ENCODE measurements at places on chromosomes 6 and 20.

GRCh38 chr6:11386726-11387125 is 150.8 kb upstream of the TMEM170B start:
- DNase-seq = no peak

DNA sequence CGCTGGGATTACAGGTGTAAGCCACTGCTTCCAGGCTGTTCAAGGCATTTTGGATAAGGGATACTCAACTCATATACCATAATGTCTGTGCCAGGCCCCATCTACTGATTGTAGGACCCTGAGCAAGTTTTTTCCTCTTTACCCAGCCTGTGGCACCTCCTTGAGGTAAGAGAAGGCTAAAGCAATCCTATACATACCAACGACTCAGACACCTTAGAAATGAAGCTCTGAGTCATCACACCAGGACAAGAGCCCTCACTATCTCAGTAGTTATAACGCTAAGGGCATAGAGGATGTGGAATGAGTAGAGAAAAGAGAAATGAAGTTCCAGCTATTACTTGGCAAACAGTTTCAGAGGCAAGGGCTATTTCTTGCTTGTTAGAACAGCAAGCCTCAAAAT is 16.9 kb downstream of the NDRG3 start:
- DNase-seq = no peak

DNA sequence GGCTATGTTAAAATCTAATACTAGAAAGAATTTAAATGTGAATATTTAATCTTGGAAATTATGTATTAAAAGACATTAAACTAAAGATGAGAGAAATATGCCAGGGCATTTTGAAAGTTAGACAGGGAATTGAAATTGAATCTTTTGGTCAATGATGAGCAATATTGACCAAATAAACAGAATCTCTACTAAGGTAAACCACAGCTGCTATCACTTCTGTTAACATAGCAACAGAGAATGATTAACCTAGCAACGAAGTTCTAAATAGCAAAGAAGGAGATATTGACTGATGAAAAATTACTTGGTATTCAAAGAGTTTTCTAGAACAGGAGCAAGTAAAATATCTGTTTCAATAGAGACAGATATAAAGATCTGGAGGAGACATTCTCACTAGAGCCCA is 45.2 kb upstream of the RSPO3 start:
- no peak for DNase-seq

DNA sequence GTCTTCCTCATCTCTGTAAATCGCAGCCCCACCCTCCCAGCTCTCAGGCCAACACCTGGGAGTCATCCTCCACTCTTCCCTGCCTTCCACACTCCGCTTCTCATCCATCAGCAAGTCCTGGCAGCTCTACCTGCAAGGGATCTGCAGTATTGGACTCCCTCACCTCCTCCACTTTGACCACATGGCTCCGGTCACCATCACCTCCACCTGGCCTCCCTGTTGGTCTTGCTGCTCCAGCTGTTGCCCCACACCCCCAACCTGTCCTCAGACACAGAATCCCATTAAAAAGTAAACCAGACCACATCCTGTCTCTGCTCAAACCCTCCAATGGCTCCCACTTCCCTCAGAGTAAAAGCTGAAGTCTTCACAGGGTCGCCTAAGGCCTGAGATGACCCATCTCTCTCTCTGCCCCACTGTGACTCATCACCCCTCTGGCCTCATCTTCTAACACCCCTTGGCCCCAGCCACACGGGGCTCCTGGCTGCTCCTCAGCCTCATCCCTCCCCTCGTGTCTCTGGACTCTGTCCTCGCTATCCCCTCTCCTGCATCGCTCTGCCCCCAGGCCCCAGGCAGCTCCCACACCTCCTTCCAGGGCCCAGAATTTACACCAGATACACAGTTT is 185.1 kb upstream of the SULF2 start:
- no peak for DNase-seq

DNA sequence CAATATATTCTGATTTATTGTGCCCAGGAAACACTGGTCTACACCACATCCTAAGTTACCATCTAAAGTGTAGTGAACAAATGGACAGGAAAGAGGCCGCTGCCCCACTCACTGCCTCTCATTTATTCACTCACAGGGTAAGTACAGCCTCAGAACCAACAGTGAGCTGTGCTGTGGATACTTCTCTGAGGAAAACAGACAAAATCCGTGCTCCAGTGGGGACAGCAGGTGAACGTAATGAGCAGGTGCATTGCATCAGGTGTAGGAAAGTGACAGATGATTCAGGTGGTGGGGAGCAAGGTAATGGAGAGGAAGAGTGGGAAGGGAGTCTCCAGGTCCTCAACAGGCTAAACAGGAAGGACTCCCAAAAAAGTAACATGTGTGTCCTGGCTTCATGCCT is 8.4 kb upstream of the ULBP2 start:
- no peak for DNase-seq

- DNase-seq = no peak
Observed at GRCh38 chr6:168365422-168366165, 46.0 kb upstream of the DACT2 start.

DNA sequence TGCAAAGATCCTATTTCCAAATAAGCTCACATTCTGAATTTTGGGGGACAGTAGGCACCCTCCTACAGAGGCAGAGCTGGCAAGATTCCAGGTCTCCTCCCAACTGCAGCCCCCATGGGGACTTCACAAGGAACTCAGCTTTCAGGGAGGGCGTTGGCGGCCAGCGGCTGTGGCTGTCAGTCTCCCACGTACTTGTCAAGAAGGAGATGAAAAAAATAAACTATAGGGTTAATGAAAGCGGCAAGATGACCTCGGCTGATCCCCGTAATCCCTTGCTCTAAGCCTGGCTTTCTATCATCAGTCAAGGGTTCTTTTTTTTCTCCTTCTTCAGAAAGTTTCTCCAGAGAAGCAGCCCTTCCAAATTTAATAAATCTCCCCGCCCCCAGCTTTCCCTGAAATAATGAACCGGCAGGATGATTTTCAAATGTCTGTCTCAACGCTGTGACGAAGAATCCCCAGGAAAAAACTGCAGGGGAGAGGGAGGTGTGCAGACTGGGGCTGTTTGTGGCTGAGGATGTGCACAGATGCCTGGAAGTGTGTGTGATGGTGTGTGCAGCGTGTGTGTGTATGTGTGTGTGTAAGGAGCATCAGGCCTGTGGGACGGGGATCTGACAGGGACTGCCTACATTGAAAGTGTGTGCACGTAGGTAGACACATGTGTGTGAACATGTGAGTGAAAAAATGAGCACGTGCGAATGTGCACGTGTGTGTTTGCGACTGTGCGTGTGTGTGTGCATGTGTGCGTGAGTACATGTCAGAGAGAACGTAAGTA is 78.7 kb downstream of the SLC2A10 start:
- no peak for DNase-seq

DNA sequence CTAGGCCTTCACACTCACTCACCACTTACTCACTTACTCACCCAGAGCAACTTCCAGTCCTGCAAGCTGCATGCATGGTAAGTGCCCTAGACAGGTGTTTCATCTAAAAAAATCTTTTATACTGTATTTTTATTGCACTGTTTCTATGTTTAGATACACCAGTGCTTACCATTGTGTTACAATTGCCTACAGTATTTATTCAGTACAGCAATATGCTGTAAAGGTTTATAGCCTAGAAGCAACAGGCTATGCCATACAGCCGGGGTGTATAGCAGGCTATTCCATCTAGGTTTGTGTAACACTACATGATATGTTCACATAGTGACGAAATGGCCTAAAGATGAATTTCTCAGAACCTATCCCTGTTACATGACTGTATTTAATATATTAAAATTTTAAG is 37.1 kb upstream of the KCNK5 start:
- DNase-seq = no peak

DNA sequence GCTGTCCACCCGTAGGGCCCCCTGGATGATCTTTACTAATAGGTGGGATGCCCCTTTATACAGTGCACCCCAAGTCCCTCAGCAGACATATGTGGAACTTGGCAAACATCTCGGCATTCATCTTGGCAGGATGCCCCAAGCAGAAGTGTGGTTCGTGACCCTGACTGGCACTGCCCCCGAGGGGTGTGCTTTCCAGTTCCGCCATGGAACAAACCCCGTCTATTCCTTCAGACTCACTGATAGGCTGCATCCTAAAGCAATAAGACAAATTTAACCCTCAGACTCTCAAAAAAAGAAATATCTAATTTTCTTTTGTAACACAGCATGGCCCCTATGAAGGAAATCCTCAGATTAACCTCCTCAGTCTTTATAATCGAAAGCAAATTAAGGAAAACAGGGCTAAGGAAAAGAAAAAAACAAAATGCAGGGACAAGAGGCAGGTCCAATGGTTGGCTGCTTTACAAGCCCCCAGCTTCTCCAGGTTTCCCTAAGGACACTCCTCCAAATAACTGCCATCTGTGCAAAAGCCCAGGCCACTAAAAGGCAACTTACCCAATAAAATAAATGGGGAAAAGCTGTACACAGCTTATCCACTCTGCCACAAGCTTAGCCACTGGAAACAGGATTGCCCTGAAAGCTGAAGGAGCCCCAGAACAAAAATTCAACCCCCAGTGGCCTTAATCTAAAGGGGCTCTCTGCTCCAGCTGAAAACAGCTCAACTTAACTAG is 30.5 kb upstream of the RIPK1 start:
- DNase-seq = no peak

- no peak for DNase-seq
Observed at GRCh38 chr20:58875541-58876134, 23.1 kb downstream of the GNAS start.

- DNase-seq = no peak
Observed at GRCh38 chr6:33583591-33584155, 3.6 kb upstream of the BAK1 start.

DNA sequence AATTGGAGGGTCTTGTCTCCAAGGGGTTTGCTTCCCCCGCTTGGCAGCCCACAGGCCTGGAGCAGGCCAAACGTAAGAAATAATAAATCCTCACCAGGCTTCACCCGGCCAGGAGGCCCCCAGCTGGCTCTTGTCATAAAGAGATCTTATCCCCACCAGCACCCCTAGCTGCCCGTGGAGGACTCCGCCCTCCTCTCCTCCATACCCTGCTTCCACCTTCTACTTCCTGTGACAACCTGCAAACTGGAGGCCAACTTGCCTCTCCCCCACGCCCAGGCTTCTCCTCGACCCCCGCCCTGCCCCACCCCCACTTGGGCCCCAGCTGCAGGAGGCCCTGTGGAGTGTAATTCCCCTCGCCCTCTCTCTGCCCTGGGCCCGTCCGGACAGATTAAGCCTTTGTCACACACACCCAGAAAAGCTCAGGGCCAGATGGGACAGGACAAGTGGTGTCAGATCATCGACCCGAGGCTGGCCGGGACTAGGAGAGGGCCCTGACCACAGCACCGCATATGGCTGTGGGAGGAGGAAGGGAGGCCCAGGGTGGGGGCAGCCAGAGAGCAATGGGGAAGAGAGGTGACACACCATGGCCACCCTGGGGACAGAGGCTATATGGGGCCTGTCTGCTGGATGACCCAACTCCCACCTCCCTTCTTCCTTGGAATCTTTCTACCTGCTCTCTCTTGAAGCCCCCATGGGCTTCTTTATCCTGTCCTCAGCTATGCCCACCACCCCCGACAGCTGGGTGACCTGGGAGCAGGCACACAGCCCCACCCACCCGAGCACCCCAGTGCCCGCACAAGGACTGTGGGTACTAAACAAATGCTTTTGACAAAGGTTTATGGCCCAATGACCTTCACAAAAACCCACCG is 3.9 kb downstream of the NOL4L start:
- DNase-seq = no peak

DNA sequence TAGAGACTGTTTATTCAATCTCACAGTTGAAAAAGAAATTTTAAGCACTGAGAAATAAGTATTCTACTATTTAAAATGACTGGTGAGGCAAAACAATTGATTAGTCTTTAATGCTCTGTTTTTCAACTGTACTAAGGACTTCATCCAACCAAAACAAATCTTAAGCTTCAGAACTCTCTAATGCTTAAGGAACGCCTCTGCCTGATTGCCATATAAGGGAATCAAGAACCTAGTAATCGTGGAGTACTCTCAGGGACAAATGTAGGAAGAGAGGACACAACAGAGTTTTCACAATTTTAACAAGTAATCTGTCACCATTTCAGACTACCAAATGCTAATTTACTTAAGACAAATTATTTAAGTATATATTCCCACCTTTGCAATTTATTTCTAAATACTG is 16.1 kb downstream of the FBXO30 start:
- no peak for DNase-seq

DNA sequence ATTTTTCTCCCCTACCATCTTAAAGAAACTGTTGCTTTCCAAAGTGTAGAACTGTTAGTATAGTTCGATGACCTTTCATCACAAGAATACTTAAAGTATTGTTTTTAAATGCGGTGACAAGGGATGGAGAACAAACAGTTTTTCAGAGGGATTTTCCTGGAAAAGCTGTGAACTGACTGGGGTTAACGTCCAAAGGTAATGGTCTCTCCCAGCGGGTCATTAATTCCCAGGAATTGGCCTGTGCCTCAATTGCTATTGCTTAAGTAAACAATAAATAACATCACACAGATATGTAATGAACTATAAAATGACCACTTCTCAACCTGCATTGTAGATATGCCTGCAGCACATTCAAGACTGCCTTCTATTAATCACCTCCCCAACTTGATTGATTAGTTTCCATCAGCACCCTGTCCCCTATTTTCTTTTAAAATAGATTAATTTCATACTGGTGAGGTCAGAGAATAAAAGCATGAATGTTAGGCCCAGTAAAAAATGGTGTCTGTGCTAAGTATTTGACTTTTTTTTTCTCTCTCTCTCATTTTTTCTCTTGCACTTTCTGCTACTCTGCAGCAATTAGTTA is 268.2 kb downstream of the SAMD5 start:
- DNase-seq = no peak

GRCh38 chr6:12012558-12013306 is 620 bp downstream of the HIVEP1 start:
- DNase-seq = peak; percentile 50

- DNase-seq = no peak
Observed at GRCh38 chr20:20440481-20440880, 72.6 kb downstream of the INSM1 start.

GRCh38 chr20:25197183-25197869 is 1.8 kb downstream of the ENTPD6 start:
- no peak for DNase-seq

GRCh38 chr6:19391926-19392325 is 445.2 kb upstream of the ID4 start:
- no peak for DNase-seq

DNA sequence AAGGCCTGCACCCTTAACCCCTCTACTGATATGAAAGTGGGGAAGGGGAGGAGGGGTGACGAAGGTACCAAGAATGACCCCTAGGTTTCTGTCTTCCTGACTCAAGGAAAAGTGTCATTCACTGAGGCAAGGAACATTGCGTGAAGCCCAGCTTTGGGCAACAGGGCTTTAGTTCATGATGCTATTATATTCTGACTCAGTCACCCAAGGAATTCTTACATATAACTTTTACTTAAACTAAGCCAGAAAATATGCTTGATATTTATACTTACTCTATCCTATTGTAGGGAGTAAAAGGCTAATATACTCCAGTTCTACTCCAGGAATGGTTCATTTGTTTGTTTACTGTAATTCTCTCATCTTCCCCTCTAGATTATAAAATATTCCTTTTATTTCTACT is 60.5 kb downstream of the DOP1A start:
- DNase-seq = no peak

Data from stimulated activated CD8-positive, alpha-beta memory T cell treated with anti-CD3 and anti-CD28 coated beads, Interleukin-4, amount 100 ng/mL, for 4 hours (primary cell).